ENCODE measurements at places on chromosomes 6 and 20.

DNA sequence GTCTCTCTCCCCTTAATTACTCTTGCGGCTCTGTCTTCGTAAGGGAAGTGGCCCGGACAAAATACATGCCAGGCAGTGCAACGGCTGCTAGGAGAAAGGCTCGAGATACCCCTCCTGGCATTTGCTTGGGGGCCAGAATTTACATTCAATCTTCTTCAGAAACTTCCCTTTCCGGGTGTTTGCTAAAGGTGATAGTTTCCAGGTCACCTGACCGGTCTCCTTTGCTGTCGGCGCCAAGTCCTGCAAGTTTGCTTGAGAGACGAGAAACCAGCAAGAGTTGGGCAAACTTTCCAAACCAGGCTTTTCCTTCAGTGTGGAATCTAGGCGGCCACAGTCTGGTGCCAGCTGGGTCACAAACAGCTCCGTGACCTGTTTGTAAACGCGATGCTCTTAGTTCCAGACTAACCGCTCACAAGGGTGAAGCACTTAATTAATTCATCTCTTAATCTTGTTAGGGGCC is 563 bp upstream of the SRSF3 start:
- DNase-seq: peak; percentile 70

DNA sequence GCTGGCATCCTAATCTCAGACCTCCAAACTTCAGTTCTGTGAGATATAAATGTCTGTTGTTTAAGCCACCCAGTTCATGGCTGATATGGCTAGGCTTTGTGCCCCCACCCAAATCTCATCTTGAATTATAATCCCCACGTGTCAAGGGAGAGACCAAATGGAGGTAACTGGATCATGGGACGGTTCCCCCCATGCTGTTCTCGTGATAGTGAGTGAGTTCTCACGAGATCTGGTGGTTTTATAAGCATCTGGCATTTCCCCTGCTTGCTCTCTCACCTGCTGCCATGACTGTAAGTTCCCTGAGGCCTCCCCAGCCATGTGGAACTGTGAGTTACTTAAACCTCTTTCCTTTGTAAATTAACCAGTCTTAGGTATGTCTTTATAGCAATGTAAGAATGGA is 56.7 kb downstream of the KIAA0319 start:
- DNase-seq: no peak

- DNase-seq: no peak
Measured at GRCh38 chr6:6246544-6246943, 73.9 kb downstream of the F13A1 start.

GRCh38 chr20:3312940-3313682 is 74.1 kb upstream of the SLC4A11 start:
- no peak for DNase-seq

- DNase-seq: no peak
Measured at GRCh38 chr6:160972111-160972510, 19.5 kb upstream of the MAP3K4 start.

DNA sequence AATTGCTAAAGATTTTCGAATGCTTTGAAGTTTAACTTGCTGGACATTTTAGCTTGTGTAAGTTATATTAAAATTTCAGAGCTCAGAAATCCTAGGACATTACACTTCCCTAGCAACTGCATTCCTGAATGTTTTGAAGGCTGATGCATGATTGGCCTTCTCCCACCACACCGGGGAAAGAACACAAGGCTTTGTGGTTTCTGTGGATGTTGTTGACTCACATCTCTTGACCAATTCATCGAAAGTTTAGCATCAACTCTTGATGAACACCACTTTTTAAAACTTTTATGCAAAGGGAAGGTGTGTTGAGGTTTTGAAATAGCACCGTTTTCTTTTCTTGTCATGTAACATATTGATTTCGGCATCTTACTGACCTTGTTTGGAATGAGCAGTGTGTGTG is 81.1 kb downstream of the RIMS1 start:
- DNase-seq: no peak

GRCh38 chr6:133891149-133891926 is 2.4 kb downstream of the TCF21 start:
- DNase-seq: no peak

DNA sequence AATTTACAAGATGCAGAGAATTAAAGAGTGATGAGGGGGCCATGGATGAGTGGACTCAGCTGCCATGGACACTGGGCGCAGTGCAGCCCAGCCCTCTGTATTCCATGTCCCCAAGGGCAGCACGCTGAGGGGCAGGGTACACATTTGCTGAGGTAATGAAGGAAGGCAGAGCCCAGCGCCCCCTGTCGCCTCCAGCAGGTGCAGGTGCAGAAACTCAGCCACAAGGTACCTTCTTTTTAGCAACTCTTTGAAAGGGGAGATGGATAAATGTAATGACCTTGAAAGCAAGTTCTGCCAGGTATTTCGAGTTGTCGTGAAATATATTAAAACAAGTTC is 7.1 kb downstream of the CD93 start:
- DNase-seq: no peak

- no peak for DNase-seq
Measured at GRCh38 chr6:126614642-126615504, 275.0 kb downstream of the CENPW start.

- no peak for DNase-seq
Measured at GRCh38 chr20:42957704-42958095, 232.0 kb downstream of the PTPRT start.

DNA sequence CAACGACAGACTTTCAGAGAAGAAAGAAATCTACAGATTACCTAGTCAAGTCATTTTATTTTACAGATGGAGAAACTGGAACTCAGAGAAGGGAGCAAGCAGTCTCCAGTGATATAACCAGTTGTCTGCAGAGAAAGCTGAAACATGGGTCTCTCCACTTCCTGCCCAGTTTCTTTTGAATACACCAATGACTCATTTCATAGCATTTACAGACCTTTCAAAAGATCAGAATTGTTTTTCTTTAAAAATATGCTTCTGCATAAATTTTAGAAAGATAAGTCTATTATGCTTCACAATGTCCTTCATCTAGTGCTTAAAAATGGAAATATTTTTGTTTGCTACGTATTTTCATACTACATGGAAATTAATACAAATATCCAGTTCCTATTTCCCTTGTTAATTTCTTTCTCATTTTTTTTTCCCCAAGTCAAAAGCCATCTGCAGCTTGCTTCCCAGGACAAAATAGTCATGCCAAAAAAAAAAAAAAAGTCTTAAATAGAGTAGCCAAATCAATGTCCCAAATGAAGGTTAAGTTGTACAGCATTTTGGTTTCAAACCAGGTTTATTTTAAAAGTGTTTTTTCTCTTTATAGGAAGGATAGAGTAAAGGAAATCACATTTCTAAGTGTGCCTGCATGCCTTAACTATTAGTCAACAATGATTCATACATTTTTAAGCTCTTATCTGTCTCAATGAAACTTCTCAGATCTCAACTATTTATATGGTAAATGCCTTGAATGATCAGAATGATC is 36.9 kb downstream of the ARHGAP18 start:
- DNase-seq: no peak

DNA sequence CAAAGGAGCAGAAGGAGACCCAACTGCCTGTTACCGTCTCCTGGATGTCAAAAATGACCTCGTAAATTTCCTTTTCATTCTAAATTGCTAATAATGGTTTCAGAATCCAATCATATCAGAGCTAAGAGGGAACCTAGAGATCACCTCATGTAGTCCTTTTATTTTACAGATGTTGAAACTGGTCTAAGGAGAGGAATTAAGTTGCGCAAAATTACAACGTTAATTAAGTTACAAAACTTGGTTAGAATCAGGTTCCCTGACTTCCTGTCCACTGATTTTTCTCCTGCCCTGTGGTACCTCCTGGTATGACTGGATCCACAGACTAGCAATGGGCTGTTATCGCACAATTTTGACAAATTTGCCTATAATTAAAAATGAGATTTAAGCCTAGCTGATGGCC is 9.0 kb upstream of the STK38 start:
- no peak for DNase-seq

- no peak for DNase-seq
Measured at GRCh38 chr6:69784595-69785377, 12.0 kb downstream of the LMBRD1 start.

DNA sequence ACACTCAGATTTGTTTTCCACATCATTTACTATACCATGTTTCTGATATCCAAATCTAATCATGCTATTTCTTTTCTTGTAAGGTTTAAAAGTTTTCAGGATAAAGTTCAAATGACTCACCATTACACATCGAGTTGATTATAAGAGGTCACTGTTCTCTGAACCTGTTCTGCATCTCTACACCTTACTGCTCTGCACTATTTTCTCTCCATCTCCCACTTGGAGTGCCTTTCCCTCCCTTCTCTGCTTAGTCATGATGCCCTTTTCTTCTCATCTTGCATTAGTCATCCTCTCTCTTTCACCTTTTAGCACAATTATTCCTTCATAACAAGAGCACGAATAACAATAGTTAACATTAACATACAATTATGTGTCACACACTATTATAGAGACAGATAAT is 37.5 kb upstream of the FUT9 start:
- no peak for DNase-seq

DNA sequence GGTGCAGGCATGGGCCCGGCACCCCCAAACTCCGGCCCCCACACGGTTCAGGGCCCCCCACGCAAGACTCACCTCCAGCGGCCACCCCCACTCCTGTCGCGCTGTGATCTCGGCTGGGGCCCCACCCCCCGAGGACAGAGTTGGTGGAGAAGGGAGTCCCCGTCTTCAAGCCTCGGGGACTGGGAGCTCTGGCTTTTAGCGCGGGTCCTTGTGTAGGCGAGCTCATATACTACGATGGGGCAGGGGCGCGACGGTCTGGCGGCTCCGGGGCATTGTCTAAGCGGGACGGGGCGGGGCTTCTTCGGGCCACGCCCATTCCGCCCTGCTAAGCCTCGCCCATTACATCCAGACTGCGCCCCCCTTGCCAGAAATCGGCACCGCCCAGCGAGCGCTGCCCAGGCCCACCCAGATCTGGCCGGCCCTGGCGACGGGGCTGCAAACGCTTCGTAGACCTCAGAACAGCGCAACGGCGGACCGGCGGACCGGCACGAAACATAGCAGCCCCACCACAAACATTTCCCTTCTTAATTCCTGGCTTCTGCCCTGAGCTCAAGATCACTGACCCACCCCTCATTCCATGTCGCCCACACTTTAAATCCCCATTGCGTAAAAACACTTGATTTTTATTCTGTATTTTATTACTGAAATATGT is 1.0 kb upstream of the DDAH2 start:
- DNase-seq: peak; percentile 96

DNA sequence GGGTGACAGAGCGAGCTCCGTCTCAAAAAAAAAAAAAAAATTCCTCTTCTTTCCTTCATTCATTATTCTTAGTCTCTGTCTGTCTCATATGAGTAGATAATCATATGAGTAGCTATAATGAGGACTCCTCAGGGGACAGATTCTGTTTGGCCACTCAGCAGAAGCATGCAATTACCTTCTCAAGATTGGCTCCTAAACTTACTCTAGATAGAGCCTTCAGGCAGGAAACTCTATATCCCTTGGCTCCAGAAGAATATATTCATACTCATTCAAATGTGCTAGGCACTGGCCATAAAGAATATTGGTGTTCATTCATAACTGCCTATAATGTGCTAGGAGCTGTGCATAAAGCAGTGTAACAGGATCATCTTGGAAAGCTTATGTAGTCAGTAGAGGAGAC is 2.2 kb upstream of the ACAT2 start:
- no peak for DNase-seq

DNA sequence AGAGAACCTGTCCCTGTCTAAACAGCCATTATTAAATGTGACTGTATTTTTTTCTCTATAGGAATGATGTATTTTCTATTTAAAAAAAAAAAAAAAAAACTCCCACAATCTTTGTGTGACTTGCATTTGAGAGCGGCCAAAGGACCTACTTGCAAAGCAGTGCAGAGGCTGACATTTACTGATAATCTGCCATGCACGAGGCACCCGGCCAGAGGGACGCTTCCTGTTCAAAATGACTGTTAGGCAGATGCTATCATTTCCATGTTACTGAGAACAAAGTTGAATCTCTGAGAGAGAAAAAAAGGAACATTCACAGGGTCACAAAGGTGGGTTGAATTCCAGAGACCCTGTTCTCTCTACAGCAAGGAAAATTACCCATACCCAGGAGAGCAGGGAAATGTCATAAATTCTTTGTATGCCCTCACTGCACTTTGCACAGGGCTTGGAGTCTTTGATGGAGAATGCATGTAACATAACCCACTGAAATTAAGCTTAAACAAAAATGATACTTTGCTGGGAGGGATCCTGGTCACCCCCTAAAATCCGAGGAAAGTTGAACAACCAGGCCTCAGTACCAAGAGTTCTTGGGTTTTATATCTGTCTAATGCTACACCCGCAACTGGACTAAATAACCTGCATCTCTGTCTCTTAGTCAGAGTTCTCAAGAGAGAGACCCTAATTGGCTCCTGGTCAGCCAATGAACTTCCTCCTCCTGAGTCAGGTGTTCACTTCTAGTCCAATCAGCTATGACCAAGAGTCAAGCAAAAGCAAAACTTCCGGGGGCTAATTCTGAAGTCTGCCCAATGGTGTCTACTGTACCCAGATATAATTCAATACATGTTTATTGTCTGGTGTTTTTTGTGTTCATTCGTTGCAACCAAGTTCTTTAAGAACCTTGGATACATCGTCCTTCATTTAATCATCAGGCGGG is 61.2 kb downstream of the GCLC start:
- DNase-seq: peak; percentile 66

DNA sequence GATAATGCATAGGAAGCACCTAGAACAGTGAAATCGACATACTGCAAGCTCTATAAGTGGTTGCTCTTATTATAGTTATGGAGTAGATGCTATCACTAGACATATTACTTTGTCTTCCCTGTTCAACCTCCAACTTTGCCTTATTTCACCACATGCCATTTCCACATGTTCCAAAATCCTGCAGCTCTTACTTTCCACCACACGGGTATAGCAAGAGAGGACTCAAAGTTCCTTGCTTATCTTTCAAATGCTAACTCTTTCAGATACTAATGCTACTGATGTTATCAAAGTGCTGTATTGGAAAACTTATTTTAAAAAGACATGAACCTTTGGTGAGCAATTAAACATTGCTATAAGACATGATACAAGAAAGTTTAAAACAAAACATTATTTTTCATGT is 1130.1 kb downstream of the HACE1 start:
- DNase-seq: no peak

DNA sequence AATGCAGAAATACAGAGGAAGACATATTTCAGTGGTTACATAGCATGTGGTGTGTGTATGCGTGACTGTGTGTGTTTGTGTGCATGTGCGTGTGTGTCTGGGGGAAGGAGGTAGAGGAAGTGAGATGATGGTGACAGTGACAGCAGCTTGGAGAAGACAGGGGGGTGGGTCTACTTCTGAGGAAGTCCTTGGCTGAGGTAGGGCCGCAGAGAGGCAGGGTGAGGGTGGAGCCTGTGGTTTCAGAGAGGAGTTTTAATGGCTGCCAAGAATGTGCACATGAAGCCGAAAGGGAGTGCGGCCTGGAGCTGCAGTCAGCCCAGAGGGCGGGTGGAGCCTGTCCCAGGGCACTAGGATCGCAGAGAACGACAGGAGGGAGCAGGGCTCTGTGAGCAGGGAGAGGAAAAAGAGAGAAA is 22.7 kb upstream of the RNF24 start:
- DNase-seq: peak; percentile 77

GRCh38 chr6:1190366-1190765 is 121.5 kb upstream of the FOXQ1 start:
- no peak for DNase-seq
